Stimulated activated naive CD4-positive, alpha-beta T cell (primary cell): ENCODE measurements at places on chromosomes 12 and 14.
A peak's percentile ranks its signal among the peaks of the same experiment; 100 is the strongest.

- DNase-seq, result no peak
Observed at GRCh38 chr12:93341409-93342049, 36.2 kb upstream of the NUDT4 start.

DNA sequence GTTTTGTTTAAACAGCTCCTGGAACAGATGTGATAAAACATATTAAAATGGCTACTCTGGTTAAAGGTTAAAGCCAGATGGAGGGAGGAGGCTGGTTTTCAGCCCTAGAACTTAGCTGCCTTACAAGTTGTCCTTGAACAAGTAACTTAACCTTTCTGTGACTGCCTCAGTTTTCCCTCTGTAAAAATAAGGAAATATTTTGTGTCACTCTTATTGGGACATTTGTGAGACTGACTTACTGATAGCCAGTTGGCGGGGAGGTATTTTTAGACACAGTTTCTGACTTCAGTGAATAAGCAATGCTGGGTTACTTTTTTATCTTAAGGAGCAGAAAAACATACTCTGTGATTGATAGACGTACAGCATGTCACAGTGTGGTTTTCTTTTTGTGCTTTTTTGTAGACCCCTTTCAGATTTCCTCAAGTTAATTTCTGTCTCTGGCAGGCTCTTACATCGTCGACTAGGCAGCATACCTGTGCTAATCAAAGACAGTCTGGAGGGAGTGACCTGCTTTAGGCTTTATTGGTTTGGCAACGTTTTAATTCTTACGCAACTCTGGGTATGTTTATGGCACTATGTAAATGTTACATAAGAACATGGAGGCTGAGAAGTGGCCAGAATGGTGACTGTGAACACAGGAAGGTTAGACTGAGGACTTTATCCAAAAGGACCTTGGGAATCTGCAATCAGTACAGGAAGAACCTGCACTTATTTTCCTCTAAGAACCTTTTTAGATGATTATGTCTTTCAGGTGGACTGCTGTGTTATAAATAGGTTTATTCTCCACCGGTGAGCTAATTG lies 3.3 kb downstream of the ACVR1B start:
- DNase-seq, result no peak

DNA sequence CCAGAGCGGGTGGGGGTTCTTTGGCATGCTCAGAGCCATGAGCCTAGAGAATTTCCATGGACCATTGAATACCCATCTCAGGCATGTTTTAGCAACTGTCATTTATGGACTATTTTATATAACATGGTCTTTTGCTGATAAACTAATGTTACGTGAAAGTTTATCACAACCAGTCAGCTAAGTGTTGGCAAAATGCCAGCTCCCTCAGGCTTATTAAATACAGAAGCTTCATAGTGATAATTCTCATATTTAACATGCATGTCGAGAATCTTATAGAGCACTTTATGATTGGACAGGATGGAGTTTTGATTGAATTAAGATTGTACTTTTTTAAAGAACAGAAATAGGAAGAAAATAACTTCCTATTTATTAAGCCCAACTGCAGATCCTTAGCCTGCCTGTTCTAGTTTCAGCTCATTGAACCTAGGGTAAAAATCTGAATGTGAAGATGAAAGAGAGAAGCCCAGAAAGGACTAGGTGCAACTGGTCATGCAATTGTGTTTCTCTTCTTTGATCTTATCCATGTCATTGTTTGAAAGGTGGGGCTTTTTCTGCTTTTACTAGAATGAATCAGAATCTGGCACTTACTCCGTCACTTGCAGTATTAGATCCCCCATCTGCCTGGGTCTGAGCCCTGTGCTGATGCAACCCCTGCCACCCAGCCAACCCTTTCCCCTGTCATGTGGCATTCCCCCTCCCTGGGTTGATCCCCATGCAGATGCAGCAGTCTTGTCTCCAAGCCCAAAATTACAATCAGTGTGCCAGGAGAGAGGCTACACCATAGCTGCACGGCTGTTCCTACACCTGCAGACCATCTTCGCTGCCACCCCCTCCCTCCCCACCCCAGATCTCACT lies 134.6 kb upstream of the EVL start:
- no peak for DNase-seq

DNA sequence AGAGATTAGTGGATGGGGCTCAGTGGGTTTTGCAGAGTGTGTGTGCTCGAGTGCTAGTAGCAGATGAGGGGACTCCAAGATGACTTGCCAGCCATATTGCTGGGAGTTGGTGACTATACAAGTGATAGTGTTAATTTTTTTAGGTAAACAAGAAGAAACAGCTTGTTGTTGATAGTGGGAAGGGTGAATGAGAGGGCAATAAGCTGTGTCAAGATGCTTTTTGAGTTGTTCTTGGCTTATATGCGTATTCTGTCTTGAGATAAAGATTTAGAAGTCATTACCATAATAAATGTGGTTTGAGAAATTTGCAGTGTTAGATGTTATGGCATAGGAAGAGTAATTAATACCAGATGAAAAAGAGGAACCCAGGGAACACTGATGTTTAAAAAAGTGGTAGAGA lies 75.3 kb downstream of the RCOR1 start:
- DNase-seq, result no peak

GRCh38 chr12:119780786-119781434 lies 96.2 kb downstream of the CIT start:
- no peak for DNase-seq

- DNase-seq, result no peak
Observed at GRCh38 chr12:41254004-41254914, 66.1 kb downstream of the PDZRN4 start.

DNA sequence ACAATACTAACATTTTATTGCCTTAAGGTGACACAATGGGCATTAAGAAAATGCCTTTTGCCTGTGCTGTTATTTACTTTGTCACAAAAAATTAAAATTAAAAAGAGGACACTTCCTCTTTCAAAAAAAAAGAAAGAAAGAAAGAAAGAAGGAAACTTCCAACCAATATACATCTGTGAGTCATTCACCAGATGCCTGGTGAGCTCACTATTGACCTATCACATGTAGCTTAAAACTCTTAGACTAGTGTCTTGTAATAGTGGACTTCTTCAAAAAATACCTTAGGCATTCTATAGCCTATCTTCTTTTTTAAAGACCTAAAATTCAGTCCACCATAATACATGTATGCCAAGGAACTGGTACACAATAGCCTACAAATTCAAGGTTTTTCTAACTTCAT lies 4.9 kb upstream of the SOX5 start:
- no peak for DNase-seq

DNA sequence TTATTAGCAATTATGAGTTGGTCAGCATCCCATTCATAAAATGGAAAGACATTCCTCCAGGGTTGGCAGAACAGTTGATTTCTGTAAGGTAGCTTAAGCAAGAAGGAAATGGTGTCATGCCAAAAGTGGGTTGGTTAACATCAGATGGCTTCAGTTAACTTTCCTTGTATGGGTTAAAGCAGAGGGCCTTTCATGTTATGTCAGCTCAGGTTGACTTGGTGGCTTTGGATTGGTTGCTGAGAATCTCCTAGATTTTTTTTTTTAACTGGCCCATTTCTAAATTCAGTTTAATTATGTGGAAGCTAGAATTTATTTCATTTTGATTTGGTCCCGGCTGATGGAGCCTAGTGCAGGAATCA lies 87.8 kb downstream of the BBS10 start:
- no peak for DNase-seq

DNA sequence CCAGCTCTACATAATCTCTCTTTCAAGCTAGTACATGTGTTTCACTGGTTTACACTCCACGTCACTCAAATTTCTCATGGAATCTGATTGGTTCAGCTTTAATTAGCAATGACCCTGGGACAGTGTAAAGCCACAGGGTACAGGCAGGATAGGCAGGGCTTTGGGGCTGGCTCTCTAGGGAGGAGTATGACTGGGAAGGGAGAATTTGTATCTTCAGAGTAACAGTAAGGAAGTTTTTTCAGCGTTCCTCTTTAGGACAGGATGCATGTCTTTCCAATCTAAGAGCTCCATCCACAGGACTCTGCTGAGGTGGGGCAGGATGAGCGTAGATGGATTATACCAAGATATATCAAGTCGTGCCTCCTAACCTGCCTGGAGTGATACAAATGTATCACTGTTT lies 112.0 kb upstream of the CLEC14A start:
- DNase-seq, result no peak

DNA sequence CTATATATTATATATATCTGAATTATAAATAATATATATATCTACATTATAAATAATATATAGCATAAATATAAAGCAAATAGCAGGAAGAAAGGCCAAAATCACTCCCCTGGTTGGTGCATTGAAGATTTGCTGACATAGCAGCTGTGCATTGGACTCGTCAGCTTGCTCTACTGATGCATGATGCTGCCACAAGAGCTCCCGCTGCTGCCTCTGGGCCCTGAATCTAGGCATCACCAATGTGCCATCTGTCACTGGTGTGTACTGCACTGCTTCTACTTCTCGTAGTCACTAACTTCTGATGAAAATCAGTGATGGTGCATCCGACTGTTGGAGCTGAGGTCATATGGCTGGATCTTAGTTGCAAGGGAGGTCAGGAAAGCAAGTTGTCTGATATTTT lies 205.0 kb downstream of the ADAMTS20 start:
- DNase-seq, result no peak

DNA sequence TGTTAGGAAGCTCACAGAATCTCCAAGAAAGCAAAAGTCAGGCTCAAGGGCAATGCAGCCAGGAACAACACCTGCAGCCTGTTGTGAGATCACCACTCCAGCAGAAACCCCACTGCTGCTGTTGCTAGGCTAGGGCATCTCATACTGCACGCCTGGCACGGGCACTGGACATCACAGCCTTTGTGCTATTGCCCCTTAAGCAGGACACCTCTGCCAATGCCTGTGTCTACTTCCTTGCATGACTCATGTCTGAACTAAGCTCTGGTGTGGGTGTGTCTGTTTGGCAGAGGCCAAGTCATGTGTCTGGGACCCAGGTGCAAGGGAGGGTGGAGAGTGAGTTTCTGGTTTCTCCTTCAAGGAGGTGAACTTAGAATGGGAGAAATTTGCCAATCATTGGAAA lies 10.0 kb upstream of the DDX47 start:
- DNase-seq, result no peak

GRCh38 chr12:31528095-31528494 lies 62.8 kb downstream of the DENND5B start:
- DNase-seq, result no peak

GRCh38 chr14:23555533-23555881 lies 564 bp upstream of the THTPA start:
- DNase-seq, result no peak

DNA sequence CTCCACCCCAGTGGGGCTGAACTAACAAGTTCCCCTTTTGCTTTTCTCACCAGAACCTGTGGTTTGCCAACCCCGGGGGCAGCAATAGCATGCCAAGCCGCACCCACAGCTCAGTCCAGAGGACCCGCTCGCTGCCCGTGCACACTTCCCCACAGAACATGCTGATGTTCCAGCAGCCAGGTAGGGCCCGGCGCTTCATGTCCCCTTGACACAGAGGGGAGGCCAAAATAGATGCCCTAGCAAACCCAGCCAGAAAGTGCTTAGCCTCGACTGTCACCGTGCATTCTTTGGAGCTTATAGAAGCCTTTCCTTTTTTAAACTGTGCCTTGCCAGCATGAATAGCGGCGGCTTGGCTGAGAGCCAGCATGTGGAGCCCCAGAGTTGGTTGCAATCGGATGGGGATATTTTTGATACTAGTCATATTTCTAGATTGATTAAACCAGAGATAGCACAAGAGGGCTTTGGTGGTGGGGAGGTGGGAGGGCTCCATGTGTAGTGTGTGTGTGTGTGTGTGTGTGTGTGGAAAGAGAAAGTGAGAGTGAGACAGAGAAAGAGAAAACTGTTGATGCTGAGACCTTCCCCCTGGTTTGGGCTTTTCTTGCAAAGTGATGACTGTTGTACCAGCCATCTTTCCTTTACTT lies 126.1 kb downstream of the GCH1 start:
- peak; percentile 36 for DNase-seq

DNA sequence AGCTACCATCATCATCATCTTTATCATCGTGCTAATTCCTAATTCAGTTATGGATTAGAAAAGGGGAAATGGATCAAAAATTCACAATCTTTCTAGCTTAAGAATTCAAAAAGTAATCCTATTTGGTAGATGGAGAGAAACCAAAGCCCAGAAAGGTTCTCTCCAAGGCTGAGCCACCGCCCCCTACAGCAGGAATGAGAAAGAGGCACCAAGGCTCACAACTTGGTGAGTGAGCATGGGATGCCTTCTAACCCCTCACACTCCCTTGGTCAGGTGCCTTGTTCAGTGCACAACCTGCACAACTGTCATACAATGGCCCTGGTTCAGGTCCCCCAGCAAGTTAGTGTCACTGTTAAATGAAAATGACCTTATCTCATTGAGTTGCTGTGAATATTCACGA lies 171.5 kb downstream of the ANO2 start:
- no peak for DNase-seq

DNA sequence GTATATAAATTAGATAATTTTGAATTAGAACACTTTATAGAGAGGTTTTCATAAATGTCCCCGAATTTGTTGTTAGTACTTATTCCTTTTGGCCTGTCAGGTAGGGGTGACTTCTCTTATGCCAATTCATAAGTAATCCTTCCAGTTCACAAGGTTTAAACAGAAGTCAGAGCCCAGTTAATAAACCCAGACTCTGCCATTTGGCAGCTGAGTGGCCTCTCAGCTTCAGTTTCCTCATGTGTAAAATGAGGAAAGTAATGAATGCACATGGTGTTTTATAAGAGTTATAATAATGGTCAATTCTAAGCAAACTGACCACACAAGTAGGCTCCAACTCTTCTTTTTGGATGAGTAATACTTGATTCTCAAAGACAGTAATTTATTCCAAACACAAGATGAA lies 10.3 kb downstream of the MTERF2 start:
- no peak for DNase-seq

GRCh38 chr14:101118746-101119591 lies 215.4 kb upstream of the RTL1 start:
- DNase-seq, result no peak

- DNase-seq, result no peak
Observed at GRCh38 chr12:57733928-57734327, 4.6 kb downstream of the AGAP2 start.

- DNase-seq, result no peak
Observed at GRCh38 chr14:76884853-76885276, 58.7 kb downstream of the LRRC74A start.

- DNase-seq, result no peak
Observed at GRCh38 chr12:25771476-25771875, 187.0 kb upstream of the RASSF8 start.
